Esophagus mucosa (tissue), 1 donor: ENCODE measurements at places on chromosomes 3 and 15. TPM values are rescaled to one million over a fixed set of nuclear protein-coding genes. Genes with fewer than 3 reads are reported as not detected.

- ATAC-seq = peak; percentile 23
Observed at GRCh38 chr3:99943931-99944761, 126.5 kb downstream of the CMSS1 start.

DNA sequence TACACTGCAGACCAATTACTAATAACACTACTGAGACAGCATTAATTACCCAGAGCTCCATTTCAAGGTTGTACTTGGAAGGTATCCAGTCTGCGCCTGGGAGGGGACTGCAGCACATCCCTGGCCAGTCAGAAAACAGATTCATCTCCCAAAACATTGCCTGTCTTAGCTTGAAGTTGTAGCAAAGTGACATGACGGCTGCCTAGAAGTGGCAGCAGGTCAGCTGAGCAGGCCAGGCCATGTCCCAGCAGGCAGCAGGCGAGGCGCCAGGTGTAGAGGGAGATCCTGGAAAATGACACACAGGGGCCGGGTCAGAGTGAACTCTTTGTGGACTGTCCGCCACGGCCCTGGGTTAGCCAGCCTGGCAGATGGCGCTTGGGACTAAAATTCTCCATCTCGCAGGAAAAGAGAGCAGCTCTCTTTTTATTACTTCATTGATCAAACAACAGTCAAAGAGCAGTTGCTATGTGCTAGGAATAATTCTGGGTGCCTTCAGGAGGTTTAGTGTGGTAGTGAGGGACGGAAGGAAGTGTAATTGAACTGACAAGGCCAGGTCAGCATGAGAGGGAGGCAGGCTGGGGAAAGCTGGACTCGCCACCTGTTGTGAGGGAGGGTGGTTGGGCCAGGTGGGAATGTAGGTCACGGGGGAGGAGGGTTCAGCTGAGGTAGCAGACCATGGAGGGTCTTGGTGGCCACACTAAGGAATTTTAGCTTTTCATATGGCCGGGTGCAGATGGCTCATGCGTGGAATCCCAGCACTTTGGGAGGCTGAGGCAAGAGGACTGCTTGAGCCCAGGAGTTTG is 1.3 kb upstream of the MAP6D1 start:
- ATAC-seq = peak; percentile 70

GRCh38 chr15:101161656-101162055 is 90.2 kb downstream of the CHSY1 start:
- ATAC-seq = no peak

GRCh38 chr3:53483821-53484220 is 10.6 kb upstream of the CACNA1D start:
- no peak for ATAC-seq

DNA sequence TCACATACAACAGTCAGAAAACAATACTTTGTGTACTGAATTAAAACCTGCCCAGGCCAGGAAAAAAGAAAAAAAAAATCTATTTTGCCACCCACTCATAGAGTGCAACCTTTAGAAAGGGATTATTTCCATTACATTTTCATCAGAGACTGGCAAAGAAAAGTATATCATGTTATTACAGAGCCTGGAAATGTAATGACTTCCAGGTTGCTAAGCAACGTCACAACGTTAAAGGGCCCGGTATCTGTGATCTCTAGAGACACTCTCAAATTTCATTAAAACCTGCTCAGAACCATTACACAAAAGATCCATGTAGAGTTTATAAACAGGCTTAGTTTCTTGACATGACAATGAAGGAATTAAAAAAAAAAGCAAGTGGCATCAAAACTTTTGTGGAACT is 170.5 kb downstream of the CTNNB1 start:
- peak; percentile 45 for ATAC-seq

- no peak for ATAC-seq
Observed at GRCh38 chr3:138059261-138059660, 49.3 kb downstream of the CLDN18 start.

- peak; percentile 72 for ATAC-seq
Observed at GRCh38 chr15:52112203-52112750, 298 bp downstream of the BCL2L10 start.

GRCh38 chr15:58521293-58521991 is 89.7 kb downstream of the LIPC start:
- peak; percentile 96 for ATAC-seq

DNA sequence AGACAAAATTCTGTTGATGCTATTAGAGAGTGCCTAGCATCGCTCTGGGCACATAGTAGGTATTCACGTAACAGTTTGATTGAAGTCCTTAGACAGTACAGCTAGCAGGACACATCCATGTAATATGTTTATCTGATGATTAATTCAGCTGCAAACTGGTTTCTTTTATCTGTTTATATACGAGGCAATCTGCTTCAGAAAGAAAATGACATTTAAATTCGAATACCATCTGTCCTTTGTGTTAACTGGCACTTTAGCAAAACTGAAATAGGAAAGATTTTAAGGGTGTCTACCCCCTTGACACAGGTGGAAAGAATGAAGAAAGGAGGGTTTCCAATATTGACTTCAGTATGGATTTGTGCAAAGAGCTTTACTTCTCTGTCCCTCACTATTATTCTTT is 192.5 kb downstream of the MFSD1 start:
- ATAC-seq = no peak

DNA sequence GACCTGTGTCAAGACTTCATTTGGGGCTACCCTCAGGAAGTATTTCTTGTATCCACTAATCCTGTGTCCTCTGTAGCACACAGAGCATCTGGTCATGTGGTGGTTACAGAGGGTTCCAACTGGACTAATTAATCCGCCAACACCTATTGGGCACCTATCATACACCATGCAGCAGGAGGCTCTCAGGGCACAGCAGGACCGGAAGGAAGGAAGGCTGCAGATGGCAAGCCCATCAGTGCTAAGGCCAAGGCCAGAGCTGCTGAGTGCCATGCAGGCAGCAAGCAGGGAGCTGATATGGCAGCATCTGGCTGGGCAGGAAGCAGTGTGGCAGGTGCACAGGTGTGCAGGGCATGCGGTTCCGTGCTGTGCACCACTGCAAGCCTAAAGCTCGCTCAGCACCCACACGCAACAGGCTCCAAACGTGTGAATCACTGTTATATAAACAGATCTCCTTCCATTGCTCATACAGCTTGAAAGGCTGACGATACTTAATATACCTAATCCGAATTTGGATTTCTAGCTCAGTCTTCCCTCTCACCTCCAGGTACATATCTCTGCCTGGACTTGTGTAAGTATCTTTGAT is 64.4 kb upstream of the SNRPA1 start:
- peak; percentile 92 for ATAC-seq

DNA sequence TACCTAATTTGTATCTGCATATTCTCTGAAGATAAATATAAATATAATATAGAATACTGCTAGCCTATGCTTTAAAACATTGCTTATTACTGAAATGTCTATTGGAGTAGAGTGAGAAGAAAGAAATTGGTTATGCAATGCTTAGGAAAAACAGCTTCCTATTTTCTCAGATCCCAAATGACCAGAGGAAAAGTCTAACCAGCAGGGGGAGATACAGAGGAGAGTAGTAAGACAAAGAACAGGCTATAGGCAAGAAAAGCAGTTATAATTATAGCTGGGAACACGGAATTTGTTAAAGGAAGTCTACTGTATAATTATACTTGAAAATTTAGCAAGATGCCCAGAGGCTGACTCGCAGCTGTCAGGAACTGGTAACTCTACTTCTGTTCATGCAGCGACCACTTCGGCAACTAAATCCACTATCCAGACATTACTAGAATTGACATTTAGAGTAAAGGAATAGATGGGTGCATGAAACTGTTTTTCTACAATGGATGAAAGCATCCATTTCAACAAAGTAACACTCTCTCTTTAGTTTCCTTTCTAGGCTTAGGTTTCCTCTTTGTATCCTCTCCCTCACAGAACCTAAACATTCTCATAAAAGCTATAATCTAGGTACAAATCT is 97.2 kb downstream of the TBC1D5 start:
- ATAC-seq = no peak

- no peak for ATAC-seq
Observed at GRCh38 chr3:16329036-16329825, 64.2 kb downstream of the OXNAD1 start.

DNA sequence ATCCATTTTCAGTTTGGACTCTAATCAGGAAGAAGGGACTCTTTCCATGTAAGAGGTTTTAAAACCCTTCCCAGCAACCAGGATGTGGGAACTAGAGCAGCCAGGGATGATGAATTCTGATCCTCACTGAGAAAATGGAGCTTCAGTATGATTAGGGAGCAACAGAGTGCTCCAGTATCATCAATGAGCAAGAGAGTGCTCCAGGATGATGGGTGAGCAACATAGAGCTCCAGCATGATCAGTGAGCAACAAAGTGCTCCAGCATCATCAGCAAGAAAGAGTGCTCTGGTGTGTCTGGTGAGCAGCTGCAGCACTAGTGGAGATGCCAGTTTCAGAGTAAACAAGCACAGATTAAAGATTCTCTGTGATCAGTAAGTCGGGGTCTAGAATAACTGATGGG is 106.4 kb upstream of the LPP start:
- no peak for ATAC-seq

GRCh38 chr3:194602669-194603171 is 30.5 kb downstream of the TMEM44 start:
- ATAC-seq = no peak

DNA sequence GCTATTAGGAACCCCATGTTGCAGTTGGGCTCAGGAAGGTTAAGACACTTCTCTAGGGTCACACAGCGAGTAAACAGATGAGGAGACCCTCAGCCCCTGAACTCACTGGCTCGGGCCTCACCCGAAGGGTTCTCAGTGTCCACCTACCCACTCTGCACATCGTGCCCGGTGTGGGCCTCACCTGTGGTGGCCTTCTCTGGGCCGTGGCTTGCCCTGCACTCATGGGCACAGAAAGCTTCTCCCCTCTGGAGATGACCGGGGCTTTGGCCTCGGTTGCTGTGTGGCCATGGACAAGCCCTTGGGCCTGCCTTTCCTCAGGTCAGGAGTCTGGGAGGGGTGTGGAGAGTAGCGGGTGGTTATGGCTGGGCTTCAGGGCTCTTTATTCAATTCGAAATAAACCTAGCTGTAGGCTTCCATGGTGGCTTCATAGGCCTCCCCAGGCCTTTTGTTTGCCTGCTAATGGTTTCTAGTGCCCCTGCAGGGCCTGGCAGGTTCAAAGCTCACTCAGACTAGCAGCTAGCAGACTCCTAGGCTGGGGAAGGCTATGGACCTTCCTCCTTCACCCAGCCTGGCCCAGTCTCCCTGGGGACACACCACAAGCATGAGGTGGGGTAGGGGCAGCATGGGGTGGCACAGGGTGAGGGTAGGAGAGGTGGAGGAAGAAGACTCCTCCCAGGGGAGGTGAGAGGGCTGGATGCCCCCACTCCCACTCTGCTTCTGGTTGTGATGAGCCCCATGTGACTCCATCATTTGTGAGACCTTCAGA is 103.1 kb downstream of the LINGO1 start:
- no peak for ATAC-seq

GRCh38 chr15:68177742-68178141 is 27.4 kb downstream of the CALML4 start:
- ATAC-seq = no peak

GRCh38 chr3:28564211-28564610 is 215.6 kb upstream of the AZI2 start:
- ATAC-seq = no peak

- ATAC-seq = no peak
Observed at GRCh38 chr3:105988540-105989212, 119.9 kb upstream of the CBLB start.

DNA sequence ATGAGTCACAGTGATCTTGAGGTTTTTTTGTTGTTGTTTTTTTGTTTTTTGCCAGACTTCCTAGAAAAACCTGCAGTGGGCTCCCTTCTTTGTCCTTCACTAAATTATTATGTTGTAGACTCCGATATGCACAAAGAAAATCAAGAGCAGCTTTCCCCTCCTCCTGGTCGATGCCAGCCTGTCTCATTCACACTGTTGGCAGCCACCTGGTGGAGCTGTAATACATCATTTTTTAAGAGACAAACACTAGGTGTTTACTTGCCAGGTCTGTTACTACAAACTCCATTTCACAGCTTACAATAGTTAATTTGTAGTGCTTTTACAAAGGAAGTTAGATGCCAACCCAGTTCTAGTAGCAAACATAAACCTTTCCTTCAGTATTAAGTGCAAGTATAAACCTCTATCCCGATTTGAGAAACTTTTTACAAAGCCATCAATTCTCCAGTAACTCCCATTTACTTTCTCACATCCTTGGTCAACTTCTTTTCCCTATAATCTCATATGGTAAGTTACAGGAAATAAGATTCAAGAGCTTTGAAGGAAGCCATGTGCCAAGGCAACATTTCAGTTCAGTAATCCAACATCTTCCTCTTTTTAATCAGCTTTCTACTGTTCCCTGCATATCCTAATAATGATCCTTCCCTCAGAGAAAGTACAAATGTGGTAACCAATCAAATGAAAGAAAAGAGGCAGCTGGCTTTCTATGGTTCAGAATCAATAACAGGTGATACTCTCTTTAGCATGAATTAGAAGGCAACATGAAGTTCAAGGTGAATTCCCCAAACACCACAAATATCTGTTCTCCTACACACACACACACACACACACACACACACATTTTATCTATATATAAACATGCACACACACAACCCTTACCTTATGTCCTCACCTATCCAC is 14.0 kb downstream of the AAGAB start:
- ATAC-seq = peak; percentile 28

DNA sequence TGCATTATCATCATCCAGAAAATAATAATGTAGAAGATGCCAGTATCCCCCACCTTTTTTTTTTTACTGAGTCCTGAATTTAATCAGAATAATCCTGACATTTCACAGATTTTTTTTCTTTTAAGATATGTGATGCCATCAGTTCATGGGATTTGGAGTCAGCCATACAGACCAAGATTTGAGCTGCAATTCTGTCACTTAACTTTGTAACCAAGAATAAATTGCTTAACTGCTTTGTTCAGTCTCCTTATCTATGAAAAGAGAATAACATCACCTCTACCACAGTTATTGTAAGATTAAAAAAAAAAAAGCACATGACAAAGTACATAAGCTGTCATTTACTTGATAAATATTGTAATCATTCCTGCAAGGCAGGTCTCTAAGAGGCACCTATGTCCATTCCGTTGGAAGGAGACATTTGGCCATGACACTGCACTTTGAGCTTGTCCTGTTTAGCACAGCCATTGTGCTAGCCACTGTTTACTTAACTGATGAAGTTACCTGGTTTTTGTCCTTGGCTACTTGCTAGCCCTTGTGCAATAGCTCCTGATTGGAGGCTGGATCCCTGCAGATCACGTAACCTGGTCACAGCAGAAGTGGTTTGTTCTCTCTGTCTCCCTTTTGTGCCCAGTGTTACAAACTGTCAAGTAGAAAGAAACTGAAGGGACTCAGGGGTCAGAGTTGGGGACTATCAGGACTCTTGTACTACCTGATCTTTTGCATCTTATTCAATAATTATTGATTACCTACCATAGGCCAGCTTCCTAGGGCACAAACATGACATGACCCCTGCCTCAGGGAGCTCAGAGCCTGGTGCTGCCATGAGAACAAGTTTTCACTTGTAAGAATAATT is 306.0 kb downstream of the WDR72 start:
- no peak for ATAC-seq

GRCh38 chr15:40095371-40096093 is 13.1 kb downstream of the BMF start:
- ATAC-seq = no peak

- no peak for ATAC-seq
Observed at GRCh38 chr15:85742186-85742821, 52.4 kb downstream of the KLHL25 start.

Gene KLHL6
- 0.76 TPM for total RNA-seq

Gene CTXN2
- not detected for total RNA-seq

Gene GOLGA8Q
- total RNA-seq = not detected

Gene SLC9C1
- total RNA-seq = not detected

Gene SNURF
- 3.9 TPM for total RNA-seq

Gene LRRC2
- 0.28 TPM for total RNA-seq

Gene AMT
- 0.88 TPM for total RNA-seq

Gene TMIE
- 1.6 TPM for total RNA-seq
